CD4-positive, alpha-beta T cell (primary cell): ENCODE measurements at places on chromosomes 5 and 9.

DNA sequence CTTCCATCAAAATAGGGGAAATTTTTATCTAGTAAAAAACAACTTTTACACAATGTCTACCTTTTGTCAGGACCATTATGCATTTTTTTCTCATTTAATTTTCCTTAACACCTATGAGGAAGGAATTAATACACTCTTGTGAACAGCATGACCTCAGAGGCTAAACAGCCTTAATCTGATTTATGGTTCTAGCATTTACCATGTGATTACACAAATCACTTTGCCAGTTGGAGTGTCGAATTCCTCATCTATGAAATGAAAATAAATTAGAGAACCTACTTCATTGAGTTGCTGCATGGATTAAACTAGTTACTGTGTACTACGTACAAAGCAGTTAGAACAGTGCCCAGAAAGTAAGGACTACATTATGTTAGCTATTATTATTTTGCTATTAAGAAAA, 187.7 kb upstream of the MPDZ start:
- no peak for DNase-seq

- no peak for DNase-seq
These were observed 169.0 kb downstream of the CDH6 start for GRCh38 chr5:31362529-31362900.

GRCh38 chr9:96209407-96210271, 92.3 kb downstream of the HSD17B3 start:
- no peak for DNase-seq

DNA sequence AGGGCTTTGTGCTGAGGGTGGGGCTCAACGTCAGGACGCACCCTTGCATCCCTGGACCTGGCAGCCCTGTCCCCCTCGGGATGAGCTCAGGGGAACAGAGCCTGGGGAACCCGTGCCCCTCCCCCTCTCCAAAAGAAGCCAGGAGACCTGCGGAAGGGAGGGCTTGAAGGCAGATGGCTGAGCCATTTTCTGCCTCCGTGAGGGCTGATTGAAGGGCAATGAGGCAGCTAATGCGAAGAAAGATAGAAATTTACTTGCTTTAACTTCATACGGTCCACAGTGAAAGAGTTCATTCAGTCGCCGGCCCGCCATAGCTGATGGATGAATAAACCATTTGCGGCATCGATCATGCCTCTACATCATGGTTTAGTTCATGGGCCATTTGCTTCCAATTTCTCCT, 28.8 kb downstream of the ASS1 start:
- no peak for DNase-seq

GRCh38 chr5:141521244-141521781, 32.4 kb downstream of the PCDHGC5 start:
- DNase-seq, result no peak

- no peak for DNase-seq
These were observed 5.2 kb downstream of the CRB2 start for GRCh38 chr9:123361086-123361730.

- no peak for DNase-seq
These were observed 24.9 kb downstream of the LPCAT1 start for GRCh38 chr5:1498623-1499416.

DNA sequence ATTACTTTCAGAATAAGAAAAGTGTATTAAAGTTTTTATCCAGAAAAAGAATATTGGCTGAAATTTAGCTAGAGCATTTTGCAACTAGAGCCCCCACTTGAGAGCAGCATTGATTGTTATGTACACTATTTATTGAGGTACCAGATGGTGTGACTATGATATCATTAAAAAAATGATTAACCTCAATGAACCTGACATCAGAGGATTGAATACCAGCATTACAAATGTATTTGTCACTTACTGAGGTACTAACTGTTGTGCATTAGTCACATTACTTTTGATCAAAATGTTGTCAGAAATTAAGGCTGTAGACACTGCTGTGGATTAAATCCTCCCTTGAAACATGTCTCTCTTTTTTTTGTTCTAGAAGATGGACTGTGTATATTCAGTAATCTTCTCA, 127.8 kb upstream of the DHFR start:
- DNase-seq, result no peak

DNA sequence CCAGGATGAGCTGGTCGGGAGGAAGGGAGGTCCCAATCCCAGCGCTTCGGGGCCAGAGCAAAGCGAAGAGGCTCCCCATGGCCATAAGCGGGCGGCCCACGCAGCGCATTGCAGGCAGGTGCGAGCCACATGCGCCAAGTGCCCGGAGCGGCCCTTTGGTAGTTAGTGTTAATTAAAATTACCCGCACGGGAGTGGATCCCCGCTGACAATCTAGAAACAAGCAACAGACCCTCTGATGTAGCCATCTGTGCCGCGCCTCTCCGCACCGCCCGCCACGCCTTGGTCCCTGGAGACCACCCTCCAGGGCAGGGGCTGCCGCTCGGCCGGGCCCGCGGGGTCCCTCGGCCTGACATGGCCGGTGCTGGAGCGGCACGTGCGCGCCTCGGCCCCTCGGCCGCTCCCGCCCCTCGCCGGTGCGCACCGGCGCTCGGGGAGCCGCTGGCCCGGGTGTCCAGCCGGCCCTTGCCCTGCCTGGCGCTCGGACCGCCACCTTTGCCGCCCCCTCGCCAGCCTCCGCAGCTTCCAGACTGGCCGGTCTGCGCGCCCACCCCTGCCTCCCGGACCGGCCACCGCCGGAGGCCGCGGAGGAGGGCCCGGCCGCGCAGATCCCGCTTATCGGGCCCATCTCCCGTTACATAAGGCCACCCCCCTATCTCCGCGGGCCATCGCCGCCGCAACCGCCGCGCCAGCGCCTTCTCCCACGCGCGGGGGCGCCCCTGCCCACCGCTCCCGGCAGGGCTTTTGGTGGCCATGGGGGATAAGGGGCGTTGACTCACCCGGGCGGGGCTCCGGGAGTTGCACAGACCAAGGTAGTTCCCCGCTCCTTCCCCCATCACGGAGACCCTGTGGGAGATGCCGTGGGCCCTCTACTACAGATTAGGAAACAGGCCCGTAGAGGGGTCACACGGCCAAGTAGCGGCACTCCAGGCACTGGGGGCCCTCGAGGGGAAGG, 1.9 kb upstream of the IL13 start:
- DNase-seq, result peak; percentile 55

DNA sequence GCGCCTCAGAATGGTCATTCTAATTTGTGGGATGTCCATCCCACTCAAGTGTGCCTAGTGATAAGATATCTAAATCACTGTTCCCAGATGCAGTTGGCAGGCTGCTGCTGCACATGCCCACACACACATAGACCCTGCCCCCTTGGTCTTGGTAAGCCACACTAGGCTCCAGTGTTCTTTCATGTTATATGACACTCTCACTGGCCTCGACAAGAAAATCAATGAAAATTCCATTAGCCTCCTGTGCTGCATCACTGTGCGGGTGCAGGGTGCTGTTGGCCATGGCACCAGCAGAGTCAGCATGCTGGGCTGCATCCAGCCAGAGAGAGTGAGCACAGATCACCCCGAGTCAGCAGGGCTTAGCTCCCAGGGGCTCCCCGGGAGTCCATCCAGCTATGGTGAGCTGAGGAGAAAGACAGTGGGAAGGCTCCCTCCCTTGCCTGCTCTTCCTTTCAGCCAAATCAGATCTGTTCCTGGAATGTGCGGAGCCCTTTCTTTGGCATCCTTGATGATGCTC, 59.9 kb downstream of the ABLIM3 start:
- no peak for DNase-seq

DNA sequence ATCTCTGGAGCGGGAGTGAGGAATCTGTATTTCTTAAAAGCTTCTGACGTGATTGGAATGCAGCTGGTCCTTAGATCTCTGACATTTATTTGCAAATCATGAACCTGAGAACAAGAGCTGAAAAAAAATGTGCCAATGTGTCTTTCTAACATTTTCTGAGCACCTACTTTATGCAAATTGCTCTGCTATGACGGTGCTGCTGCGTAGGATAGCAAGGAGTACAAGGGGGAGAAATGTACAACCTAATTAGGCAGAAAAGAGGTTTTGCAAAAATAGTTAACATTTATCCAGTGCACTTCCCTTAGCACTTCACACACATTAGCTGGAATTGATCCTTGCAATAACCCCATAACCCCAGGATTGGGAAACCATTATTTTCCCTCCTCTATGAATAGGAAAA, 357.5 kb downstream of the TLE4 start:
- no peak for DNase-seq

DNA sequence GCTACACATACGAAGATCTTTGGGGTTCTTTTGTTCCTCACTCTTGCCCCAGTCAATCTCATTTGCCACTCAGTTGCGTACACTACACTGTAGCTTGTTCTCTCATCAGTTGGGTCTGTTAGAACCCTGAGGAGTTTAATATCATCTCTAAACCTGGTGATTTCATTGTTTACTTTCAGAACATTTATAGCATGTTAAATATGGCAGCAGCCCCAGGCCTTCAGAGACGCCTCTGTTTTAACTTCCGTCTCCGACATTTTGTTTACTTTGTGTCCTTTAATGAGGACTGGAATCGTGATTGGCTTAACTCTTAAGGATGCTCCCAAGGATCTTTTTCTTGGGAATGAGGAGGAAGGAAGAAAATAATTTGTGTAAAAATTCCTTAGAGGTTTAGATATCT, 510.1 kb downstream of the NR2F1-AS1 start:
- no peak for DNase-seq

DNA sequence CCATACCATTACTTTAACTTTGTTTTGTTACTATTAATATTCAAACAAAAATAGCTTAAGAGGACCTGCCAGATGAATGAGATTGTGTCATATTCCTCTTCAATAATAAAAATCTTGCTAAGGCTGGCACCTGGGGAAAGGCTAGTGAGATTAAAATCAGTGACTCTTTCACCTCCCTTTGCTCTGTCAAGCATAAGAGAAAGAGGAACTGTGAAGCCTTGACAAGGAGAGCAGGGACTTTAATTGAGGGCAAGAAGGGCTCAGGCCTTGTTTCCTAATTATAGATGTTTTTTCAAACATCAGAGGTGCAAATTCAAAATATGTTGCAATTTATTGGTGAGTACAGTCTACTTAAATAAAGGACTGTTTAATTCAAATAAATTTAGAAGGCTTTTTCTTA, 91.7 kb downstream of the SPATA31D1 start:
- DNase-seq, result no peak

DNA sequence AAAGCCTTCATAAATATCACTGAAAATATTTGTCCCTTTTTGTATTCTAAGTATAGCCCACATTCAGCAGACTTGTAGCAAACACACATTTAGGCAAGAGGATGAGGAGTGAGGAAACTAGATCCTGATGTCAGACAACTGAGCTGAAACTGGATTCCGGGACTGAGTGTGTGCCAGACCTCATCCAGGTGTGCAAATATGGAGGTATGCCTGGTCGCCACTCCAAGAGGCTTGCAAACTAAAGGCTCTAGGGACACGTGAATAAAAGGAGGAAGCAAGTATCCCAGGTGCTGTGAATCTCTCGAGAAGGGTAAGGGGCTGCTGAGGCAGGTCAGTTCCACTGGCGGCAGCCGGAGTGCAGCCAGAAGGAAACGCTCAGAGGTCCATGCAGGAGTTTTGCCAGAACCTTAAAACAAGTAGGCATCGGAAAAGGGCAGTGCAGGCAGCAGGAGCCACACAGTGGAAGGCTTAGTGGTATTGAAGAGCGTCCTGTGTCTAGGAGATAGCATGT, 77.4 kb upstream of the ALDH1B1 start:
- DNase-seq, result no peak

DNA sequence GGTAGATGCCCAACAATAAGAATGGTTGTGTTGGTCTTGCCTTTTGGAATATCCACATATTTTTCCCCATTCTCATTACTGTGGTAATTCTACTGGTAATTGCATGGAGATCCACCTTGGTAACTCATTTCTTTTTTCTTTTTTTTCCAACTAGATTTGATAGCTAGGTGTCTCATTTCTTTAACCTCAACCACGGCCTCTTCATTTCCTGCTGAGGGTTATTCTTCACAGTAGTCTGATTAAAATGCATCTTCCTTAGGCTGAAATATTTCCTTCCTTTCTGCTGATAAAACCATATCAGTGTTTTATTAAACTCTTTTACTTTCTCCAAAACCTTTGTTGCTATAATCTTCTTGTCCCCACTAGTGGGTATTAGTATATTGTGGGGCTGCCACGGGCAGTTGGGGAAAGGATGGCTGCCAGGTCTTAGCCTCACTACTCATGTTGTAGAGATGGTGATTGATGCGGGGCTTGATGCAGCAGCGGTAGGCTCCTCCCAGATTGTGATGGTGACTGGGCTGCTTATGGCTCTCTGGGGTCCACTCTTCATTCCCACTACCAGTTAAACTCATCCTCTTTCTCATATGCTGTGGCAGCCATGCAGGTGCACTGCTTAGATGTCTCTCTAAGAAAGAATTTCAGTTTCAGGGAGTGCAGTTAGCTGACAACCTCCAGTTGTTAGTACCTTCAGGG, 35.9 kb downstream of the KIF2A start:
- no peak for DNase-seq

DNA sequence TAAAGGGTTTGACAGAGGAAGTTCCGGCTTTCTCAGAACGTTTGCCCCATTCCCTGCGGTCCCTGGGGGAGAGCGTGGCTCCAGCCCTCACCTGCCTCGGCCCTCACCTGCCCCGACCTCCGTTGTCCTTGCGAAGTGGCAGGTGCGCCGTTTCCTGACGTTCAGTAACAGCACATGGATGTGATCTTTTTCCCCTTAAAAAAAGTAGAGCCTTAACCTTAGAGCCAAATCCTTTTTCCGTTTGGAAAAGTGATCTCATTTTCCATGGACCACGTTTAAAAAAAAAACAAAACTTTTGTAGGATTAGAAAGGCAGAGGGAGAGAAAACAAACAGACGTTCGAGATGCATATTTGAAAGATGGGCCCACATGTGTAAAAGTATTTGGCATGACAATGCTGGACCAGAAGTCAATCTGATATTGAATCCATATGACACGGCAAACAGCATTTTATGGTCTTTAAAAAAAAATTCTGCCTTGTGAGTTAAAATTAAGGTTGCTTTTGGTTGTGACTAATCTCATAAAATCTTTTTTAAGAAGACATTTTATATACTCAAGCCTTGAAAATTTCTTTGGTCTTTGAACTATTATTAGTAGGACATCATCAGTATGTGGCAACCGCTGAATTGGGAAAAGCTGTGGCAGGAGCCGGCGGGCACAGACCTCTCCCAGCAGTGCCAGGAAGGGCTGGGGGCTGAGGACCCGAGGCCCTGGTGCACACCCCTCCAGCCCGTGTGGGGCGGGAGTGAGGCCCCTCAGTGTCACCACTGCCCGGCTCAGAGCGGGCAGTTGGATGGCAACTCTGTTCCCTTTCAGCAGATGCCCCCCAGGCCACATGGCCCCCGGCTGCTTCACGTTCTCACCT, 42.5 kb upstream of the EXOC3 start:
- no peak for DNase-seq

GRCh38 chr5:74679966-74680365, 5.1 kb upstream of the HEXB start:
- no peak for DNase-seq
